Hippocampal formation (tissue), 2 donors: ENCODE measurements at places on chromosomes 7 and 10.

- DNase-seq = no peak
These were observed 10.7 kb upstream of the FHIP2A start for GRCh38 chr10:114810926-114811325.

DNA sequence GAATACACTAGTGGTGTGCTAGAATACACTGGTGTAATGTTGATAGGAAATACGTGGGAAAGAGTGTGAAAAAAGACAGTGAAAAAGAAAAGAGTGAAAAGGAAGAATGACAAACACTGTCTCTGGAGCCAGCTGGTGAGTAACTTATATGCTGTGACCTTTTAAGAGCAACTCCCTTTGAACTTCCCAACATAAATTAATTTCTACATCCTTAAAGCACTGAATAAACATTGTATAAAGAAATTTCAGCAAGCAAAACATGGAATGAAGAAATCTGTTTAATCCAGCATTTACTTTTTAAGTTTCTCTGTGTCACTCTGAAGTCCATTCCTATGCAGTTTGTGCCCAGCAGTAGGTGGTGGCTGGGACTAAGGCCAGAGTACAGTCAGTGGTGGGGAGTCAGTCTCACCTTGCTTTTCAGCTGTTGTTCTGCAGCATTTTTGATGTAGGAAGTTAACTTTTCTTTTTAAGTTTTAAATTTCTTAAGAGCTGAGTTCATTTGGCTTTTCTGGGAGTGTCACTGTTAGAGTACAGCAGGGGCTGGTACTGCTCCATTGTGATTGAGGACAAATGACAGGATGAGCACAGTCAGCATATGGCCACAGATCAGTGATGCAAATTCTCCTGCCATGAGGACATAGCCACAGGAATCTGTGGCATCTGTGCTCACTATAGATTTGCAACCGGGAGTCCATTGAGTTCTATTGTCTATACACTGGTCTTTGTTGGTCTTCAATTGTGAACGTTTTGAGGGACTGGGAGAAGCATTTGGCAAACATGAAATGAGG is 321.8 kb downstream of the ZNF248 start:
- DNase-seq = no peak

DNA sequence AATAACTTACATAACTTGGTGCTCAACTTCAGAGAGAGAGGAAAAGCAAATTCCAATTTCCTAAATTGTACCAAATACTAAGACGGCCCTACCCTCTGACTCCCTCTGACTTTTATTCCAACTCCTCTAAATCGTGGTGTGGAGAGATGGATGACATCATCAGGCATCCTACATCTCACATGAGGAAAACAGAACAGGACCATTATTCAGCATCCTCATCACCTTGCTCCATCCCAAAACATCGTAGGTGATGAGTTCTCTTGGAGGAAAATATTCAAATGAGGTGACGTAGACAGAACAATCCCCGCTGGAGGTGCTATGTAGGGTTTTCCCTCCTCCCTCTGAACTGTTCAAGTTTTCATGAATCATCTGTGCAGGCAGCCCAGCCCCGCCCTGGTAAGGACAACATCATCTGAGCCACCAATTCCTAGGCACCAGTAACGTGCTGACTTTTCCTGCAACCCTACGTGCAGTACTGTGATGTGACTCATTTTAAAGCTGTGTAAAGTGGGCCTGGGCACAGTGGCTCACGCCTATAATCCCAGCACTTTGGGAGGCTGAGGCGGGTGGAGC is 167.2 kb downstream of the CALN1 start:
- no peak for DNase-seq

DNA sequence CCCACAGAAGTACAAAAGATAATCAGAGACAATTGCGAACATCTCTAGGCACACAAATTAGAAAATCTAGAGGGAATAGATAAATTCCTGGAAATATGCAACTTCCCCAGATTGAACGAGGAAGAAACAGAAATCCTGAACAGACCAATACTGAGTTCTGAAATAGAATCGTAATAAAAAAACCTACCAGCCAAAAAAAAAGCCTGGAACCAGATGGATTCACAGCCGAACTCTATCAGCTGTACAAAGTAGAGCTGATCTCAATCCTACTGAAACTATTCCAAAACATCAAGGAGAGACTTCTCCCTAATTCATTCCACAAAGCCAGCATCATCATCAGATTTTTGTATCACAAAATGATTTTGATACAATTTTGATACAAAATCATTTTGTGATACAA is 206.4 kb downstream of the REEP3 start:
- no peak for DNase-seq

DNA sequence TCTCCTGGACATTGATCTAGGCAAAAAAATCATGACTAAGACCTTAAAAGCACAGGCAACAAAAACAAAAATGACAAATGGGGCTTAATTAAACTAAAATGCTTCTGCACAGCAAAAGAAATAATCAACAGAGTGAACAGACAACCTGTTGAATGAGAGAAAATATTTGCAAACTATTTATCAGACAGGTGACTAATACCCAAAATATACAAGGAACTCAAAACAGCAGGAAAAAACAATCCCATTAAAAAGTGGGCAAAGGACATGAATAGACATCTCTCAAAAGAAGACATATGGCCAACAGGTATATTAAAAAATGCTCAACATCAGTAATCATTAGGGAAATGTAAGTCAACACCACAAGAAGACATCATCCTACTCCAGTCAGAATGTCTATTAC is 166.8 kb downstream of the MTERF1 start:
- no peak for DNase-seq

DNA sequence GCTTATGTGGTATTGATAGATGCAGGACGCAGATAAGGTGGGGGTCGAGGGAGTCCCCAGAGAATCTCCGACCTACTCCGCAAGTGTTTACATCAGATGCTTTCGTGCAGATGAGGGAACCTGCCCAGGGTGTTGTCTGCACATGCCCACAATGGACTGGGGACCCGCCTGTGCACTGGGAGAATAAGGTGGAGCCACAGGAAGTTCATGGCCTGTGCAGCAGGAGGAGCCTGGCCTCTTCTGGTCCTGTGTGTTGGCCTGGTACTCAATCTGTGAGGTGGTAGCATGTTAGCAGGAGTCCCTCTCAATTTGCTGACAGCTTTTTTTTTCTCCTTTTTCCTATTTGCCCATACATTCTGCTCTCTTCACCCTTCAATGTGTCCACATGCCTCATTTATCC is 54.1 kb upstream of the AKR1C1 start:
- no peak for DNase-seq

DNA sequence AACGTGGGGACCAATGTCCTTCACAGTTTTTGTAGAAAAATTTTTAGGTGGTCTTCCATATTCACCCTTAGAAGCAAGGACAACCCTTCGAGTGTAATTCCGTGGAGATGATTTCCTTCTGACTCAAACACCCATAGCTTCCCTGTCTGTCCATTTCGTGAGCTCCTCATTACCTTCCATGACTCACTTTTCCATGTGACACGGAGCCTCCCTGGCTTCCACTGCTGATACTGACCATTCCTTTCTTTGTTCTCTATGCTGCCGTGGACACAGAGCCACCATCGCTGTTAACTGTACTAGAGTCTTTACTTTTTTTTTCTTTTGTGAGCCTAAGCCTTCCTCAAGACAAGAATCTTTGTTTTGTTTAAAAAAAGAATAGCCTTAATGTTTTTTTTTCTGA is 12.5 kb upstream of the ARMS2 start:
- no peak for DNase-seq

- no peak for DNase-seq
These were observed 41.3 kb downstream of the CCDC6 start for GRCh38 chr10:59865101-59865500.

DNA sequence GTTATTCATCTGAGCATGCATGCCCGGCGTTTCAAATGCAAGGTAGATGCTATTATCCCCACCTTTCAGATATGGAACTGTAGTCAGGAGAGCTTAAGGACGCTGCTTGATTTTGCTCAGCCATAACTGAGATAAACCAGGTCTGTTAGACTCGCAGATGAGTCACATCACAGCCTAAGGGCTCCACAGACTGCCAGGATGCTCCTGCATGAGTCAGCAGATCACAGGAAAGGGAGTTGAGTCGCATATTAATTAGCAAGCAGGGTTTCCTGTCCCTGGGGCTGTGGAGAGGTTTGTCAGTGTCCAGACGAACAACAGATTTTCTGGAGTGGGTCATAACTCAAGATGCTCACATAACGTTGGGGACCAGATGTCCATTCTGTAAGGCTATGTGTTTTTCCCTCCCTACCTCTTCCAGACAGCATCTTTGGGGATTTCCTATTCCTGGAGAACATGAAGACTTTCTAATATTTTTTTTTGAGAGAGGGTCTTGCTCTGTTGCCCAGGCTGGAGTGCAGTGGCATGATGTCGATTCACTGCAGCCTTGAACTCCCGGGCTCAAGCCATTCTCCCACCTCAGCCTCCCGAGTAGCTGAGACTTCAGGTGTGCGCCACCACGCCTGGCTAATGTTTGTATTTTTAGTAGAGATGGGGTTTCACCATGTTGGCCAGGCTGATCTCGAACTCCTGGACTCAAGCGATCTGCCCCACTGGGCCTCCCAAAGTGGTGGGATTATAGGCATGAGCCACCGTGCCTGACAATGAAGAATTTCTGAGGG is 36.7 kb downstream of the PFKFB3 start:
- DNase-seq = no peak

- DNase-seq = no peak
These were observed 58.0 kb upstream of the PNLIP start for GRCh38 chr10:116487522-116488430.

GRCh38 chr10:100739517-100740368 is 5.6 kb upstream of the PAX2 start:
- DNase-seq = no peak

DNA sequence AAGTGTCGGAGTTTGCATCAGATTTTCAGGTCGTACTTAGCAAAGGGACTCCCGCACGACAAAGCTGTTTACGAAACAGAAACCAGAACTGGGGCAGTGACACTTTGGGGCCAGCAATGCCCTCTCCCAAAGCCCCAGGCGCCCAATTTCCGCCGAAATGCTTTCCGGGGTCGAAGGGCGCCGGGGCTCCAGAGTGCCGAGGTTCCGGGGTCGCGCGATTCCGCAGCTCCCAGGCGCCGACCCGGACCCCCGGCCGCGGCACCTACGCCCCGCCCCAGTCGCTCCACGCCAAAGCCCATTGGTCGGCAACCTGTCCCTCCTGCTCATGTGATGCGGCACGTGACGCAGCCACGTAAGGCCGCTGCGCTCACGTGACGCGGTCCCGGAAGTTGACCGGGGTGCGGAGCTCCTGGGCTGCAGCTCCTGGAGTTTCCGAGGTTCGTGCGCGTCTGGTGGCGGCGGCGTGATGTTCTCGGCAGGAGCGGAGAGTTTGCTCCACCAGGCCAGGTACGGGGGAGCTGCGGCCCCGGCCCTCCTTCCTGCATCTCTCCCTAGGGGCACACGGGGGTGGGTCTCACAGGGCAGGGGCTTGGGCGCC is at the start of gene AP5Z1:
TSS of gene AP5Z1 (plus strand) at position 374 of the 598 bp plus-strand sequence. CDS start at position 467, 93 bp downstream.
- peak; percentile 93 for DNase-seq
